NCI-H1930 (cell line): ENCODE measurements at places on chromosomes 4 and X.
A peak's percentile ranks its signal among the peaks of the same experiment; 100 is the strongest.

DNA sequence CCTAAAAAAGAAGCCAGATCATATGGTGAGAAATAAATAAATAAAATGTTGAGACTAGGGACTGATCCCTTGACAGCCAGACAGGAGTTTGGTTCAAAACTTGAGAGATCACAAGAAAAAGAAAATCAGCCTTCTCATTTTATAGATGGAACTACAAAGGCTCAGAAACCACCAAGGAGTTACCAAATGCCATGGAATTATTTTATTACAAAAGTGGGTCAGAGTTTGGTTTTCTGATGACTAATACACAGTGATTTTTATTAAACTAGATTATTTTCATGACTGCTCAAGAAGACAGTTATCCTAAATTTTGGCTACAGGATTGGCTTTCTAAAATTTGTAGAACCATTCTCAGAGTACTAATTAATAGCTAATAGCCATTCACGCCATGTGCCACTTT is 6.2 kb downstream of the CXCL1 start:
- DNase-seq, result no peak

GRCh38 chr4:72432282-72432681 is 136.7 kb downstream of the ADAMTS3 start:
- no peak for DNase-seq

DNA sequence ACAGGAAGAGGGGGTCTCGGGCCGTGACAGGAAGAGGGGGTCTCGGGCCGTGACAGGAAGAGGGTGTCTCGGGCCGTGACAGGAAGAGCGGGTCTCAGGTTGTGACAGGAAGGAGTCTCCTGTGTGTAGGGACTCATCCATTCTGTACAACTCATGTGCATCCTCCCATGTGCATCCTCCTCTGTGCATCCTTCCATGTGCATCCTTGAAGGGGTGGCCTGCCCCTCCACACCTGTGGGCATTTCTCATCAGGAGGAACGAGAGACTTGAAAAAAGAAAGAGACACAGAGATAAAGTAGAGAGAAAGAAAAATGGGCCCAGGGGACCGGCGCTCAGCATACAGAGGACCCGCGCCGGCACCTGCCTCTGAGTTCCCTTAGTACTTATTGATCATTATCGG is 30.2 kb upstream of the PLCXD1 start:
- no peak for DNase-seq

DNA sequence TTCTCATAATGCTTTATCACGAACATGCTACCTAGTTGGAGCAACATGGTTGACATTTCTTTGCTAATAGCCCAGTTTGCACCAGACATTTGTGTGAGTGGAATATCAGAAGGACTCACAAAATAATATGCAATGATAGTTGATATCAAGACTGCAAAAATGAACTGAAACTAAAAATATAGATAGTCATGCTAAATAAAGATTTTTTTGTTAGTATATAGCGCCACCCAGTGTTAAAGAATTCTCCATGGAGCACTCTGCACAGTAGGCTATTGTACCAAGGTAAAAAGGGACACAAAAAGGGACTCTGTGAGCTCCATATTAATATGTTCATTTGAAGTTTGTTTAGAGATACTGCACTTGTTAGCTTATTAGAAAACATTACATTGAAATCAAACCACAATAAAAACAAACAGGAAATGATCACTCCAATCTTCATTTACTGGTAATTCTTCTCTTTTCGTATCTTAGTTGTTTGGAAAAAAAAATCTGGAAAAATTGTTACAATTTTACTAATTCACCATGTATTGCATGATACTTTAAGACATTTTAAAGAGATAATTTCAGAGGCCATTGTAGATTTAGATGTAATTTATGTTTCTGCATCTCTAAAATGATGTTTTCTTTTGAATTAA is 1509.6 kb downstream of the ADGRL3 start:
- peak; percentile 1 for DNase-seq

GRCh38 chrX:143571521-143571920 is 54.2 kb upstream of the SPANXN3 start:
- DNase-seq, result no peak
